Dermis microvascular lymphatic vessel endothelial cell (primary cell): ENCODE measurements at places on chromosomes 4 and X.

- DNase-seq: no peak
These were observed 26.5 kb upstream of the CHRNA9 start for GRCh38 chr4:40308528-40309122.

DNA sequence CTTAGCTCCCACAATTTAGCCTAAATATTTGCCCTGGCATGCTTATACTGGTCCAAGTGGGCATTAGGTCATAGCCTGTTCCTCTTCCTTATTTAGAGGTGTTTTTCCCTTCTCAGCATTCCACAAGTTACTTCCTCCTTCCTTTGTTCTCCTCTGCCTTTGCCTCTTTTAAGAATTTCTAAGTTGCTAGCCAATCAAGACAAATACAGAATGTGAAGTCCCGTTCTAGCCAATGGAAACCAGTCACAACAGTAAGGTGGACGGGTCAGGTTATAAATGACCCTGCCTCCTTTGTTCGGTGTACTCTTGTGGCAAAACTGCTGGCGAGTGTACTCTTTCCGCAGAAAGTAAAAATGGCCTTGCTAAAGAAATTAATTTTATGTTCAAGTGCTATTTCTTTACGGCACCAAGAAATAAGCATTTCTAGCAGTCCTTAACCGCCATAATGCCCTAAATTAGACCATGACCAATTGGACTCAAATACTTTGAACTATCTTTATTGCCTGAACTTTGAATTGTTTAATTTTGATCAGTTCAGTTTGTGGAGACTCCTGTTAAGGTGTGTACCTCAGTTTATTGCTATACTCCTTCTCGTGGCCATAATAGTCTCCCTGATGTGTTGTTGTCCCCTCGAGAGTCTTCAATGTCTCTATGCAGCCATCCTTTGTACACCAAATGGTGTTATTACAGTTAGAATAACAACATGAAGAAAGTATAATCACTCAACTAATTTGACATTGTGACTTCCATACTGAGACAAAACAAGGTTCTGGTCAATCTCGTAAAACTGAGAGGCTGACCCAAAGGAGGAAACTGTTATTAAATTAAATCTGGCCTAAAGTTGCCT, 1.6 kb upstream of the HADH start:
- no peak for DNase-seq

GRCh38 chr4:3107691-3108121, 33.2 kb downstream of the HTT start:
- DNase-seq: no peak

DNA sequence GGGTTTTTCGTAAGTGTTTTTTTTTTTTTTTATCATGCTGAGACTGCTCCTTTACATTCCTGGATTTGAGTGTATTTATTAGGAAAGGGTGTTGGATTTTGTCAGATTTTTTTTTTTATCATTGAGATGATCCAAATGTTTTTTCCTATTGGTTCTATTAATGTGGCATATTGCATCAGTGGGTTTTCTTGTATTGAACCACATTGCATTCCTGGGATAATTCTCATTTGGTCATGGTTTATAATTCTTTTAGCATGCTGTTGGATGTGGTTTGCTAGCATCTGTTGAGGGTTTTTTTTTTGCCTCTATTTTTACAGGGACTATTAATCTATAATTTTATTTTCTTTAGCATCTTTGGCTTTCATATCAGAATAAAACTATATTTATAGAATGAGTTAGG, 28.8 kb downstream of the COL4A5 start:
- no peak for DNase-seq

- no peak for DNase-seq
These were observed 176.2 kb downstream of the MID1 start for GRCh38 chrX:10444204-10444603.

DNA sequence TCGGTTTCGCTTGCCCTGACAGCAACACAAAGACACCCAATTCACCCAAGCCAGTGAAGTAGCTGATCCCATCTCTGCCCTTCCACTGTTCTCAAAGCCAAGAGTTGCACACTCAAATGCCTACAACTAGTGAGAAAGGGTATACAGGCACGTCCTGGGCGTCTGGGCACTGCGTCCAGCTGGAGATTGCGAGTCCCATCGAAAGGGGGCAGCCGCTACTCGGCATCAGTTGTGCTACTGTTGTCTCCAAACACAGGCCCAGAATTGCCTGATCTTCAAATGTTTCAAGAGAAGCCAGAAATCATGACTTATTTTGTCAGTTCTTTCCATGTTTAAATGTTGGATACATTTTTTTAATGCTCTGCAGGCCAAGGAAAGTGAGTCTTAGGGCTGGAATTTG, 487.8 kb downstream of the BCOR start:
- DNase-seq: no peak

- no peak for DNase-seq
These were observed 263.2 kb downstream of the TECRL start for GRCh38 chr4:64146030-64146429.

DNA sequence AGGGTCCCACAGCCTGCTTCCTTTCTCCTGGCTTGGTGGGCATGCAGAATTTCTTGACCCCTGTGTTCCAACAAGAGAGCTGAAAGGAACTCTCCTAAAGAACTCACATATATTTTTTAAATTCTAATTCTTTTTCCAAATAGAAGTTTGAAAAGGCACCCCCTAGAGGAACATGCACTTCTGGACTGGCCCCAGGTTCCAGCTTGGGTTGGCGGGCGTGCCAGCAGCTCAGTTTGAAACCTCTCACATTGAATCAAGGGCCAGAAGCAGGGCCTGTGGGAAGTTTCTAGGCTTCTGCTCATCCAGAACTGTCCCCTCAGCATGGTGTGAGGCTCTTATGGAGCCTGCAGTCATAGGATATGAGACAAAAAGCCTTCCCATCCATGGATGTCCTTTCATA, 132.6 kb downstream of the ATG4A start:
- DNase-seq: no peak

GRCh38 chr4:2402048-2402842, 16.2 kb downstream of the ZFYVE28 start:
- no peak for DNase-seq

- DNase-seq: no peak
These were observed 30.6 kb upstream of the STIM2 start for GRCh38 chr4:26830033-26830432.

GRCh38 chr4:142473218-142473959, 372.7 kb downstream of the INPP4B start:
- DNase-seq: peak; percentile 56

DNA sequence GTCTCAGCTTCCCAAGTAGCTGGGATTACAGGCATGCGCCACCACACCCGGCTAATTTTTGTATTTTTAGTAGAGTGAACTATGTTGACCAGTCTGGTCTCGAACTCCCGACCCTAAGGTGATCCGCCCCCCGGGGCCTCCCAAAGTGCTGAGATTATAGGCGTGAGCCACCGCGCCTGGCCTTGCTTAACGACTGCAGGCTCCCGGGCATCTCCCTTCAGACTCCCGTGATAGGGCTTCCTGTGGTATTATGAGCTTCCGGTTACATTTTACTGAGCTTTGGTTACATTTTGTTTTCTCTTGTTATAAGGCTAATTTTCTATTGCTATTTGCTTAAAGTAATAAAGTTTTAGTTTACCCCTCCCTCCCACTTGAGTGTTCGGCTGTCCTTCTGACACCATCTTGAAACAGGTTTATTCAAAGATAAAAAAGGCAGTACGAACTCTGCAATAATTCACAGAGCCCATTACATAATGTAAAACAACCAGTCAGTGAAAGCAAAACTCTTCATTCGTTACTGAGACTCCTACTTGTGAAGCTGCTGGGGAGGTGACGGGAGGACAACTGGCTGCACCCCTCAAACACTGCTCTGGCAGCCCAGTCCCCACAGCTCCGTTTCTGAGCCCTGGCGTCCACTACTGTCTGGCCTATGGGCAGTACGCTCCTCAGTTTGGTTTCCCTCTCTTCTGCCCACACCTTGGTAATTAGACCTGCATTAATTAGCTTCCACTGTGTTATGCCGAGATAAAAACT, 795.7 kb upstream of the SLIT2 start:
- no peak for DNase-seq

DNA sequence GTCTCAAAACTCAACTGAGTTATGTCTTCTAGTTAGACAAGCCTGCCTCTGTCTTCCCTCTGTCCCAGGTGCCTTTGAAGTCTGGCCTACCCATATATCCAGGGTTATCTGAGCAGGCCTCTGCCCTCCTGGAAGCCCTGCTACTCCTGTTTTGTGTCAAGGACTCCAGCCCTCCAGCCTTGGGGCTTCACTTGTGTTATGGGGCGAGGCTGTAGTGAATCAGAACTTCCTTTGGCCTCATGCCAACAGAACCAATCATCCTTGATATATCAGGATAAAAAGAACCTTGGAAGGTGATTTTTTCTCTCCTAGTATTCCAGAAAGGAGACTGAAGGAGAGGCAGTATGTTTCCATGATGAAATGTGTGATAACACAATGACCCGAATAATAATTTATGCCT, 8.9 kb upstream of the ADGRG4 start:
- peak; percentile 3 for DNase-seq

DNA sequence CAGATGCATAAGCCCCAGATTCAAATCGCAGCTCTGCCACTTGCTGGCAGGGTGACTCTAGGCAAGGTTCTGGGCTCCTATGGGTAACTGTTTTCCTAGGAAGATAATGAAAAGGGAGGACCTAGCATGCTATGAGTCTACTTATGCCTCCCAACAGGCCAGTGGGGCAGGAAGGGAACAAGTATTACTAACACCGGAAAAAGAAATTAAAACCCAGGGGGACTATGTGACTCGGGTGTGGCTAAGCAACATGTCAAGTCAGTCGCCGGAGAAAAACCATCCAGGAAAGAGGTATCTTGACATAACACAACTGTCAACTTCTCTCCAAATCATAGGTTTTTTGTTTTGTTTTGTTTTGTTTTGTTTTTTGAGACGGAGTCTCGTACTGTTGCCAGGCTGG, 45.5 kb upstream of the RBPJ start:
- DNase-seq: no peak

GRCh38 chr4:16890651-16891050, 7.8 kb downstream of the LDB2 start:
- no peak for DNase-seq

GRCh38 chr4:145697332-145697731, 17.4 kb downstream of the C4orf51 start:
- DNase-seq: no peak

DNA sequence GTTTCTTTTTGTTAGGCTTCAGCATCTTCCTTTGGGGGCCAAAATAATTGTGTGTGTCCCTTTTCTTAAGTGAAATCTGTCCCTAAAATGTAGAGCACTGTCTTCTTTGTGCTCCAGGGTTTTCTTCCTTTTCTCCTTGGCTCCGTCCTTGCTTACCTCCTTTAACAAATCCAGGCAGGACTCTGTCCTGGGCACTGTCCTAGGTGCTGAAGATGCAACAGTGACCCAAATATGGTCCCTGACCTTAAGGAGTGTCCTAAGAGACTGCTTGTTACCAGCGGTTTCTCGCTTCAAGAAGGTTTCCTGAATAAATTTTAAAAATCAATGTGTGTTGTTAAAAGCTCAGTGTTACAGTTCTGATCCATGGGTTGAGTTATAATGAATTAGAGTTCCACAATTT, 471.8 kb downstream of the KCNIP4 start:
- DNase-seq: peak; percentile 7

DNA sequence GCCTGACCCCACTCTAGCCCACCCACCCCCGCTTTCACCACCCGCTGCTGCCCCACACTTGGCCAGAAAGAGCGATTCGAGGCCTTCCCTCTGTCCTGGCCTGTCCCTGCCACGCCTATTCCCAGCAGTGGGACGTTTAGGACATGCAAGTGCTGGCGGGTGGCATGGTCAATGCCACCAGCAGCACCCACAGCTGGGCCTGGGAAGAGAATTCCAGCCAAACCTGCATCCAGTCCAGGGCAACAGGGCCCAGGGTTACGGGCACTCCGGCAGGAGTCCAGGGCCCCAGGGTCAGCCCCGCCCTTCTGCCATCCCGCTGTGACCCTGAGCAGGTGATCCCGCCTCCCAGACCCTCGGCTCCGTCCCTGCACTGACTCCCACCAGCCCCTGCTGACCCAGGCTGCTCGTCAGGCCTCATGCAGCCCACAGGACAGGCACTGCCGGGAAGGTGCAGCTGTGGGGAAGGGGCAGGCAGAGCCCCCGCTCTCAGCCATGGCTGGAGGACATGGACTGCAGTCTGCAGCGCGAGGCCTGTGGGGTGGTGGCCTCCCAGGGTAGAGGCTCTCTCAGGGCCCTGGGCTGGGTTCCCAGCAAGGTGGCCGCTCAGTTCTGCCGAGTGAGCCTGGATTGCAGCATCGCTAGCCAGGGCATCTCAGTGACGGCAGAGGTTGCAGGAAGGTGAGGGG, 6.8 kb upstream of the HTRA3 start:
- DNase-seq: no peak

DNA sequence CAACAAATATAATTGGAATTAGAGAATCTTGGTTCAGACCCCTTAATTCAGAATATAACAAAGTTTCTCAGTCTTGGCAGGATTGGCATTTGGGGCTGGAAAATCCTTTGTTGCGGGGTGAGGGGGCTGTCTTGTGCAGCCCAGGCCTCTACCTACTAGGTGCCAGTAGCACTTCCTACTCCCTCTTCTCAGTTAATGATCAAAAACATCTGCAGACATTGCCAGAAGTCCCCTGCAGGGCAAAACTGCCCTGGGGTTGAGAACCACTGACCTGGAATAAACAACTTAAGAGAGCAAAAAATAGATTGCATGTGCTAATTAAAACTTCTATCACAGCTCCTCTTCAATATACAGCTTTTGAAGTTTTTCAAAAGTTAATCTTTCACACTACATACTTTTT, 36.7 kb upstream of the CXorf38 start:
- no peak for DNase-seq

DNA sequence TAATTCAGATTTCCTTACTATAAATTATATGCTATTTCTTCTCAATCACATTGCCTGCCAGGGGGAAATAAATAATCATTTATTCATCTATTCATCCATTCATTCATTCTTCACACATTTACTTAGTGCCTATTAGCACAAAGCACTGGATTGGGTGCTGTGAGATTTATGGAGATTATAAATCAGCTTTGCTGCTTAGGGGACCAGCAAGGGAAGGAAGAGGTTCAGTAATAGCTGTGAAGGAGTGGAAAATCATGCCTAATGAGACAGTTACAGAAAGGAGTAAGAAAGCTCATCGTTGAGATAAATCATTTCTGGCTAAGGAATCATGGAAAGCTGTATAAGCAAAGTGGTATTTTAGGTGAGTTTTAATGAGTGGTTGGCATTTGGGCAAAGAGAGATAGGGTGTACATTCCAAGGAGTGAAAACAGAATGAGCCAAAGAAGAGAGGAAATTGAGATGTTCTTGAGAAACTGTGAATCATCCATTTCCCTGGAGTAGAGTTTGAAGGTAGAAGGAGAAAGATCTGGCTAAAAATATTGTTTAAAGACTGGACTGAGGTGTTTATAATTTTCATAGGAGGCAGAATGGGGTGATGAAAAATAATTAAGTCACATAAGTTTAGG, 9.6 kb downstream of the ARSJ start:
- DNase-seq: no peak

DNA sequence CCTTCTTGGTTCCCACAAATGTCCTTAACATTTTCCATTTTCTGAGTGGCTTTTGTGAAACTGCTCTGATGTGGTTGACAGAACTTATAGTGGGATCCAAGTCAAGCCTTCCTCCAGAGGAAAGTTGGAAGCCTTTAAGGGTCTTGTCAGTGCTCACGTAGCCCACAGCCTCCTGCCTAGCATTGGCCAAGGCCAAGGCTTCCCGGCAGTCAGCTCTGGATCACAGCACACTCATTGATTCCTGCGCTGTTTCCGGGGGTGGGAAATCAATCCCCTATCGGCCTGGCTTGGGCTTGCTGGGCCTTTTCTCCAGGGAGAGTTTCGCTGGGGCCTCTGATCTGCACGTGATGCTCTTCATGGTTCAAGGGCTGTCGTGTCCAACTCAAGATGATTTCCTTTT, 76.1 kb downstream of the SLC9A6 start:
- no peak for DNase-seq
